Glomerular endothelial cell (primary cell): ENCODE measurements at places on chromosomes 16 and 17.

DNA sequence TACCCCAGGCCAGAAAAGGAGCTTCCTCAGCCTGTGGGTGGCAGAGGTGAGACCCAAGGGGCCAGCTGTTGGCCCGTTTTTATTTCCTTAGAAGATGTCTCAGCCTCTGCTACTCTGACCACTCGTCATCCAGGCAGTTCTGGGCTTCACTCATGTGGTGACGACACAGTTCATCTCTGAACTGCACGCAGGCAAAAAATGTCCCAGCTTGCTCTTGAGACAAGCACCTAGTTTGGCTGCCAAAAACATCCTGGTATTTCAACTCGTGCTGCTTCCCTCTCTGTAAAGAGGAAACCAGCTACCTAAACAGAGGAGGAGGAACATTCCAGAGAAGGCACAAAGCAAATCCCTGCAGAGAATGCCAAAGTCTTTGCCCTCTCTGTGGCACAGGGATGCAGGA, 125.7 kb downstream of the XYLT1 start:
- DNase-seq, result no peak

- DNase-seq, result no peak
Measured at GRCh38 chr17:18017958-18018357, 21.0 kb downstream of the ATPAF2 start.

DNA sequence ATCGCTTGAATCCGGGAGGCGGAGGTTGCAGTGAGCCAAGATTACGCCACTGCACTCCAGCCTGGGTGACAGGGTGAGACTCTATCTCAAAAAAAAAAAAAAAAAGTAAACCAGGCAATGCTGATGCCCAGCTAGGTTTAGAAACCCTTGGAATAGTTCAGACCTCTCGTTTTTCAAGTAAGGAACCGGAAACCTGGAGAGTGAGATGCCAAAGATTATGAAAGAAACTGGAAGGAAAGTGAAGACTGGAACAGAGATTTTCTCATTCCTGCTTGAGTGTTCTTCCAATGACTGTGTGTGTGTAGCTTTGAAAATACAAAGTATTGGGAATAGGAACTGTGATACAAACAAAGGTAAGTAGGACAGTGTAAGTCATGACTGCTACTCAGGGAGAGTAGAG, 35.7 kb downstream of the MYH3 start:
- DNase-seq, result no peak

GRCh38 chr16:2229632-2230250, 6.3 kb downstream of the E4F1 start:
- DNase-seq, result no peak

GRCh38 chr17:37068266-37068665, 119.5 kb downstream of the AATF start:
- no peak for DNase-seq
